ENCODE measurements at places on chromosomes 3 and 15.
A peak's percentile ranks its signal among the peaks of the same experiment; 100 is the strongest.

GRCh38 chr3:160820022-160820421 lies 64.0 kb downstream of the PPM1L start:
- DNase-seq = no peak

- DNase-seq = no peak
Measured at GRCh38 chr15:57288926-57289580, 87.3 kb upstream of the CGNL1 start.

- DNase-seq = no peak
Measured at GRCh38 chr3:6392123-6392522, 468.8 kb upstream of the GRM7 start.

DNA sequence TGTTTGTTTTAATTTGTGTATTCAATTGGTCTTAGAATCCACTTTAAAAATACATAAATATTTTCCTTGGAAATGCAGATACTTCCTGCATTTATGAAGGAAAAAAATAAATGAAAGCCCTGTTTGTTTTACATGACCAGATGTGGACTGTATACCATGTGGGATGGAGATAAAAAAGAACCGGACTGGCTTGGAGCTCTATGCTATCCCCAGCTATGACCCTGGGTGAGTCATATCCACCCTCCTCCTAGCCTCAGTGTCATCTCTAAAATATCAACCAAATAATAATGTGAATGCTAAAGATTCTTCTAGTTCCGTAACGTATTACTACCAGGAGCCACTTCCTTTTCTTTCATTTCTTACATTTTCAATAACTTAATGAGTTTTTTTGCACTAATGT lies 44.5 kb upstream of the PDZRN3 start:
- DNase-seq = no peak

DNA sequence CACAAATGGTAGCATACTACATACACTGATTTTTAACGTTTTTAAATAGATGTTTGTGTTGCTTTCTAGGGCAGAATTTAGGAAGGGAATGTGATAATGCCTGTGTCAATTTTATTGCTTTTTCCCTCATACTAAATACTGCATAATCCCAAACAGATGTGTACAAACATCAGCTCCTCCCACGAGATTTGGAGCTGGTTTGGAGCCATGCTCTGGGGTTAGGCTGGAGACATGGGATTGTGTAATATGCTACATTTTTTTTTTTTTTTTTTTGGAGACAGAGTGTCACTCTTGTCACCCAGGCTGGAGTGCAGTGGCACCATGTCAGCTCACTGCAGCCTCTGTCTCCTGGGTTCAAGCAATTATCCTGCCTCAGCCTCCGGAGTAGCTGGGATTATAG lies 80.1 kb downstream of the EBLN2 start:
- DNase-seq = no peak

- no peak for DNase-seq
Measured at GRCh38 chr3:192042116-192042515, 581.2 kb downstream of the PYDC2 start.

DNA sequence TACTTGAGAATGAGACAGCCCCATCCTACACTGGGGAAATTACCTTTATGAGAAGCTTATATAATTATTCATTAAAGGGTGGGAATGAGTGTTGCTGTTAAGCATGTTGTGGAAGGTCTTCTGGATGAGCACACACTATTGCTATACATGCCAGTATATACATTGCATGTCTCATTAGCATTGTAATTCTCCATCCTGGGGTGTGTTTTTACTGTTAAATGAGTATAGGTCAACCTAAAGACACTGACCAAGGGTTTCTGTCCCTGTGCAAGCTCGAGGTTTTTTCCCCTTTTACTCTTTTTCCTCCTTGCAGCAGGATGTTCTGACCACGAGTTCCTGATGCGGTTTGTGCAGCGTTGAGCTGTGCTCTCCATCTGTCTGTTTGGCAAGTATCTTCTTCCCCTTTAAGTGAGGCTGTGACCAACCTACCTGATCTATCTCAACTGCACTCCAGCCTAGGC lies 7.2 kb upstream of the IVD start:
- no peak for DNase-seq

- DNase-seq = no peak
Measured at GRCh38 chr3:119235151-119235550, 5.5 kb downstream of the B4GALT4 start.

DNA sequence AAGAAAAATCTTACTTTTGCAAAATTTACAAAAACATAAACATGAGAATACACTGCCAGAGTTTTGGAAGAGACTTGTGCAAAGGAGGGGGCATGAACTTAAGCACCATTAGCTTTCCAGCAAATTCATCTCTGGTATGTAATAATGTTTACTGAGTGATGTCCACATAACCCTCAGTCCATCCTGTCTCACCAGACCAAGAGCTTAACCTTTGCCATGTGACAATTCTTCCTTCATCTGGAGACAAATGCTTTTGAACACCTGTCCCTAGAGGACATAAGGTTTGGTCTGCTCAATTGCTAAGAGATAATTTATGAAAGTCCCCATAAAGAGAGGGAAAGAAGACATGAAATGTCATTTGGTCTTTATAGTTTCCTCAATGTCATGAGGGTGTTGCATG lies 412.3 kb downstream of the ERC2 start:
- no peak for DNase-seq

GRCh38 chr3:134795746-134796280 lies 753 bp downstream of the EPHB1 start:
- peak; percentile 14 for DNase-seq

- DNase-seq = no peak
Measured at GRCh38 chr3:143551761-143552160, 296.5 kb downstream of the SLC9A9 start.

DNA sequence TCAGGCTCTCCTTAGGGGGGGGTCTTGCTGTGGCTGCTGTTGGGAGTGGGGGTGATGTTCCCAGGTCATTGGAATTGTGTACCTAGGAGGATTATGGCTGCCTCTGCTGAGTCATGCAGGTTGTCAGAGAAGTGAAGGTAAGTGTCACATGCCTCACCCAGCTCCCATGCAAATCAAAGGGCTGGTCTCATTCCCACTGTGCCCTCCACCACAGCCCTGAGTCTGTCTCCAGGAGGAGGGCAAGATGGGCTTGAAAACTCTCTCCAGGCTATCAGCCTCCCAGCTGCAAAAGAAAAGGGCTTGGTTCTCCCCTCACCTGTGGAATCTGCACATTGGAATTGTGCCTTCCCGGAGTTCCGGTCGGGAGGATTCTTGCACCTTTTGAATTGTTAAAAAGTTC lies 580.5 kb downstream of the NSUN3 start:
- no peak for DNase-seq

DNA sequence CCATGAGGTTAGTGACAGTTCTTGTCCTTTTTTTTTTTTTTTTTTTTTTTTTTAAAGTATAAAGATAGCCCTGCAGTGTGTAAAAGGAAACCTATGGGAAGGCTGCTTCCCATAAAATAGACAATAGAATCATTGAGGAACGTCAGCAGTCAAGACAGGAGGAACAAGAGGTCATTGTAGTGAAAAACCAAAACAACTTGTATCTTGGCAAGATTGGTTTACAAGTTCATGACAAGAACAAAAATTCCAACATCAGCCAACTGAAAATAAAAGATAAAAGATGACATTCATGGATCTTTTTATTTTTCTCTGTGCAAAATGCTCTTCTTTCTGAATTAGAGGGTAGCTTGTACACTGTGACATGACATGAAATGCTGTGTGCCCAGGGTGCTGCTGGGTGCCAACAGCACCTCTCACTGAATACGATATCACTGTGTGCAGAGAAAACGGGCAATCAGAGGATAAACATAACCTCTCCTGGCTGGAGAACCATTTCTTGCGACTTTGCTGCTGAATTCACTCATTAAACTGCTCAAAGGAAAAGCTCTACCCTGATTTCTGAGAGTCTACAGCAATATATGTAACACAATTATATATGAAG lies 30.1 kb upstream of the IP6K2 start:
- no peak for DNase-seq

- DNase-seq = no peak
Measured at GRCh38 chr3:74115906-74116305, 491.2 kb upstream of the PDZRN3 start.

DNA sequence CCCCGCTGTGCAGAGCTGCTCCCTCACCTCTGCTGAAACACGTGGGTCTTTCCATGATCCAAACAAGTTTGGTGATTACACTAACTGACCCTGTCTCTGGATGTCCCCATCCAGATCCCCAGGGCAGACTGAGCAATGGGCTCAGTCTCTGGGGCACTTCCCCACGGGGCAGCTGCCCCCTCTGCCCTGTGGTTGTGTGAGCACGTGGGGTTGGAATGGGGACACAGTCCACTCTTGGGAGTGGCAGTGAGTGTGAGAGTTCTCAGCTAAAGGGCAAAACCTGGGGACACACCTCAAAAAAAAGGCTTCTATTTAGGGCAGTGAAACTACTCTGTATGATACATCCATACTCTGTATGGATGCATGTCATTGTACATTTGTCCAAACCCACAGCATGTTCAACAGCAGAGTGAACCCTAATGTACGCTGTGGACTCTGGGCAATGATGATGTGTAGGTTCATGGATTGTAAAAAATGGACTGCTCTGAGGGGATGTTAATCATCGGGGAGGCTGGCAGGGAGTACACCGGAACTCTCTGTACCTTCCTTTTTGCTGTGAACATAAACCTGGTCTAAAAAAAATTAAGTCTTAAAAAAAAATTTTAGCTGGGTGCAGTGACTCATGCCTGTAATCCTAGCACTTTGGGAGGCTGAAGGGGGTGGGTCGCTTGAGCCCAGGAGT lies 49.9 kb upstream of the BLM start:
- DNase-seq = no peak

GRCh38 chr15:95024351-95024750 lies 793.0 kb downstream of the MCTP2 start:
- no peak for DNase-seq
